IMR-90 (cell line): ENCODE measurements at places on chromosomes 16 and 17. TPM values are rescaled to one million over a fixed set of nuclear protein-coding genes. Genes with fewer than 3 reads are reported as not detected.

The RAC3 gene
- total RNA-seq: 5.7 and 7.2 TPM in 2 replicates

The LGALS9B gene
- total RNA-seq: not detected in 2 replicates

The GNG13 gene
- total RNA-seq: not detected in 2 replicates

The RRN3 gene
- 47.7 and 58.3 TPM in 2 replicates for total RNA-seq

The TMEM98 gene
- total RNA-seq: 129 and 173 TPM in 2 replicates

The MPP2 gene
- 1.9 and 3.2 TPM in 2 replicates for total RNA-seq

The CCL15 gene
- total RNA-seq: not detected in 2 replicates

The PGAP3 gene
- total RNA-seq: 3.6 and 4.3 TPM in 2 replicates

The FBXO39 gene
- not detected in 2 replicates for total RNA-seq

The SCARF1 gene
- 0.18 and 0.28 TPM in 2 replicates for total RNA-seq

The RBFOX1 gene
- total RNA-seq: not detected in 2 replicates
